ENCODE measurements at places on chromosomes 7 and 10.
A peak's percentile ranks its signal among the peaks of the same experiment; 100 is the strongest.

DNA sequence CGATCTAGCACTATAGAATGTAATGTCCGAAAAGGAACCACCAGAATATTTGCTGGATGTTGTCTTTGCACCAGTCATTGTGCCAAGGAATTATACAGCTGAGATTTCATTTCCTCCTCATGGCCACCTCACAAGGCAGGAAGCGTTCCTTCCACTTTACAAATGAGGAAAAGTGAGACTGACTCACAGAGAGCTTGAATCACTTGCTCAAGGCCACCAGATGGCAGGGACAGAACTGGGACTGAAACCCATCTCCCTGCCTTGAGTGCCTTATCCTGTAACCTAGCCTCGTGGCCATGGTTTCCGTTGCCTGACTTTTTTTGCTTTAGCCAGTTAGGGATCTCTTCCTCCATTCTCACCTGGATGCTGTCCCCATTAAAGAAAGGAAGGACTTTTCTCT, 44.7 kb upstream of the PDZD8 start:
- no peak for DNase-seq

DNA sequence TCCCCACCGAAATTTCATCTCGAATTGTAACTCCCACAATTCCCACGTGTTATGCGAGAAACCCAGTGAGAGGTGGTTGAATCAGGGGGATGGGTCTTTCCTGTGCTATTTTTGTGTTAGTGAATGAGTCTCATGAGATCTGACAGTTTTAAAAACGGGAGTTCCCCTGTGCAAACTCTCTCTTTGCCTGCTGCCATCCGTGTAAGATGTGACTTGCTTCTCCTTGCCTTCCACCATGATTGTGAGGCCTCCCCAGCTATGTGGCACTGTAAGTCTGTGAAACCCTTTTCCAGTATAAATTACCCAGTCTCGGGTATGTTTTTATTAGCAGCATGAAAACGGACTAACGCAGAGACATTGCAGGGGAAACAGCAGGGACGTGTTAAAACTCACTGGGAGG, 5.3 kb upstream of the OLAH start:
- DNase-seq, result no peak

DNA sequence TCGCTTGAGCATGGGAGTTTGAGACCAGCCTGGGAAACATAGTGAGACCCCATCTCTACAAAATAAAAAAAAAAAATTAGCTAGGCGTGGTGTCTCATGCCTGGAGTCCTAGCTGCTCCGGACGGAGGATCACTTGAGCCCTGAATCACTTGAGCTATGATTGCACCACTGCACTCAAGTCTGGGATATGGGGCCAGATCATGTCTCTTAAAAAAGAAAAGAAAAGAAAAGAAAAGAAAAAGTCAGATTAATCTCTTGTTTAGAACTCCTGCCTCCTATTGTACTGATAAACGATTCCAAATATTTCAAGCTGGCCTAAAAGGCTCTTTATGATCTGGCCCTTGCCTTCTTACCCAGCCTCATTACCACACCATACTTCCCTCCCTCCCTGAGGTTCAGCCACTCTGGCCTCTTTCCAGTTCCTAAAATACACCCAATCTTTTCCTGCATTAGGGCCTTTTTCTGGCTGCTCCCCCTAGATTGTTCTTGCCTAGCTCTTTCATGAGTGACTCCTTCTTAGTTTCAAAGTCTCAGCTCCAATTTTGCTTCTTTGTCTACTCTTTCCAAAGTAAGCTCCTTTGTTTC, 41.7 kb downstream of the VCL start:
- no peak for DNase-seq

DNA sequence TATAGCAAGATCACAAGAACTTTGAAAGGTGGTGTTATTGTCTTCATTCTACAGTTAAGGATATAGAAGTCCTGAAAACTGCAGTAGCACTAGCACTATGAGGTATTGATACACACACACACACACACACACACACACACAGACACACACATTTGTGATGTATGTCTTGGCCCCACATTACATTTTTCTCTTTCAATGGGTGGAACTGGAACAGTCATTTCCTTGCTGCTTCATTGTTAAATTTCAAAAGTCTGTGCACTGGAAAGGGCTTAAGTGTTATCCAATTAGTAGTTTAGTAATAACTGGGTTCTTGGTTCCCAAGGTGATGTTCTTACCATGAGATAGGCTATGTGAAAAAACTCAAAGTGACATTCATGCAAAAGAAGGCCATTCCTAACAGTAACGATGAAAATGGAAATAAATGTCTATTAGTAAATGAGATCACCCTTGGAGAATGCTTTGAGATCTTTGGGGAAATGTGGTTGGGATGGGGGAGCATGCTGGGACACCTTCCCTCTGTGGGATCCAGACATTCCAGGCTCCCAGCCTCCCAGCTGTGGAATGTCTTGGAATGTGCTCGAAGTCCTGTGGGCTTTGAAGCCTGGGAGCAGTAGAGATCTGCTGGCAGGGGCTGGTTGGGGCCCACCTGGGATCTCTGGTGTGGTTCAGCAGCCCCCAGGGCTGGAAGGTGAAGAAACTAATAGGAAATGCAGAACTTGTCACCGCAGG, 37.4 kb upstream of the CALD1 start:
- no peak for DNase-seq

GRCh38 chr10:123549761-123550454, 116.2 kb upstream of the GPR26 start:
- no peak for DNase-seq

DNA sequence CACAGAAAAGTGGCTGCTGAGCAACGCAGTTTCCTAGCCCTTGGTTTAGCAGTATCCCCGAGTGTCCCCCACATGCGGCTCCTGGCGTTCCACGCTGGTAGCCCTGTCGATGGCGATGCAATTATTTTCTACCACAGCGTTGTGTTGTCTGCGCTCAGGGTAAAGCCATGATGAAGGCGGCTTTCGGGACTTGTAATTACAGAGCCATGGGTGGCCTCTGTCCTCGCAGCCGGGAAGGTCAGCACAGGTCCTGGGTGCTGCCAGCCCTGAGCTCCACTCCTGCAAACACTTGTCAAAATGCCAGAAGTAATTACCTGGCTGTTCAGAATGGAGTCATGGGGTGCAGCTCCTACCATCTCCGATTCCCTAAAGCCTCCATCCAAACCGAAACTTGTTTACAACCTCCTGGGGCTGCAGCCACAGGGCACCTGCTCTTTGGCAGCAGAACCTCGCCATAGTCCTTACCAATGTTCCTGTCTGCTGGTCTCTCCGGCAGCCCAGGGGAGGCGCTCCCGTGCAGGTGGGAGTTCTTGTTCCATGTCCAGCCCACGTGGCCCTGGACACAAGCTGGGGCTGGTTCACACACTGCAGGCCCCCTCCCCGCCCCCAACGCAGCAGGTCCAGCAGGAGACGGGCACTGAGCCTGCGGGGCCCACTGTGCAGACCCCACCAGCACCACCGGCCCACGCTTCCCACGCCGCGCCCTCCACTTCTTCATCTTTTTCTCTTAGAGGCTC, 512.6 kb downstream of the PTPRN2 start:
- DNase-seq, result no peak

DNA sequence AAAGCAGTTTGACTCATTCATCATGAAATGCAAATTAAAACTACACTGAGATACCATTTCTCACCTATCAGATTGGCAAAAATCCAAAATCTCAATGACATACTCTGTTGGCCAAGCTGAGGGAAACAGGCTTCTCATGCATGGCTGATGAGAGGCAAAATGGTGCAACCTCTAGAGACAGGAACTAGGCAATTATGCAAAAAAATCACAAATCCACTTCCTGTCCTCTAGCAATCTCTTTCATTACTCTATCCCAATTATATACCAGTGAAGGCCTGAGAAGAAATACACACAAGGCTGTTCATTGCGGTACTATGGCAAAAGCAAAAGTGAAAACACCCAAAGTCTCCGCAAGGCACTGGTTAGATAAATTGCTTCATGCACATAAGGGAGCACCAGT, 25.9 kb upstream of the PTPRN2 start:
- DNase-seq, result no peak

DNA sequence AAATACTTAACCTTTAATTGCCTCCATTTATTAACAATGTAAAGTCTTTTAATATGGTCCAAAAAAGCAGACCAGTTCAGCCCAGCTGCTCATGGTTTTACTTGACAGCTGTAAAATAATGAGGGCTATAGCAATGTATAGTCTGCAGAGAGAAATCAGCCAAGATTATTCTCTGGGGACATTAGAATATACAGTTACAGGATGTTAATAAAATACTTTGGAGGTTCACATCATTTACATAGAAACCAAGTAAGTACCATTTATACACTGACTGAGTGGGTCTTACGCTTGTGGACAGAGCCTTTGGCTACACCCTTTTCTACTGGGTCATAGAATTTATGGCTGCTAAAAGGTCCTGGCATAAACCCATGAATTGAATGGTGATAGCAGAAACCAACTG, 340.7 kb upstream of the CELF2 start:
- no peak for DNase-seq

DNA sequence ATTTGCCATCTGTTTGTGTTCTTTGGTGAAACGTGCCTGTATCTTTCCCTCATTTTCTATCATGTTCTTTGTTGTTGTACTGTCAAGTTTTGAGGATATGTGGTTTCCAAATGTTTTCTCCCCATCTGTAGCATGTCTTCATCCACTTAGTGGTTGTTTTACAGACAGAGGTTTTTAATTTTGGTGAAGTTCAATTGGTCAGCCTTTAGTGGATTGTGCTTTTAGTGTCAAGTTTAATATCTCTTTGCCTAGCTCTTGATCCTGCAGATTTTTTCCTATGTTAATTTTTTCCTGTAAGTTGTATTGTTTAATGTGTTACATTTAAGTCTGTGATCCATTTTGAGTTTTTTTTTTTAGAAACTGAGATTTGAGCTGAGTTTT, 95.9 kb downstream of the ANKRD61 start:
- no peak for DNase-seq

DNA sequence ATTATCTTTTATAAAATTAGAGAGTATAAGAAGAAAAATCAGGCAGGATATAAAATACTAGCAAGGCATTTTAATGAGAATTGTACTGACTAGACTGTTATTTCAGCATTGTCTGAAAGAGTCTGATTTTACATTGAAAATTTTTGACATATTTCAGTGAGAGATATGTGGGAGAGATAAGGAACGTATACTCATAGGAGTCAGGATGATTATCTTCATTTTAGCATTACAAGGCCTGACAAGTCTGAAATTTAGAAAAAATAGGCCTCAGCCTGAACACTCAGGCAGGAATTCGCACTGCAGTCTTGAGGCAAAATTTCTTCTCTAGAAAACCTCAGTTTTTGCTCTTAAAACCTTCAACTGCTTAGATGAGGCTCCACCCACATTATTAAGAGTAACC, 386.0 kb downstream of the HGF start:
- no peak for DNase-seq

DNA sequence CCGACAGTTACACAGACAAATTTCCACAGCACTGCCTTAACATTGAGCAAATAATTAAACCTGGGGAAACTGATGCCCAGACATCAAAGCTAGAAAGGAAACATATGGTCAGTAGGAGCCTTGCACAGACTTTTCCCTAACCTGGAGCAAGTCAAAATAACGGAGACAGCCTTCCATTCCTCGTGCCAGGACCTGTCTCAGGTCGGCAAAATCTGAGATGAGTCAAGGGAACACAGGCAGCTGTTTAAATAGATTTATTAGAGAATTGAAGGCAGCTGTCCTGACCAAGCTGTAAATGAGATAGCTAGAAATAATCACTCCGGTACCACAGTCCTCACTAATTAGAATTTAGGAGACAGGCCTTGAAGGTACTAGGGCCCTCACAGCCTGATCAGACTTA, 81.2 kb downstream of the RAMP3 start:
- DNase-seq, result no peak

GRCh38 chr7:127189886-127190285, 62.9 kb downstream of the GRM8 start:
- DNase-seq, result no peak

DNA sequence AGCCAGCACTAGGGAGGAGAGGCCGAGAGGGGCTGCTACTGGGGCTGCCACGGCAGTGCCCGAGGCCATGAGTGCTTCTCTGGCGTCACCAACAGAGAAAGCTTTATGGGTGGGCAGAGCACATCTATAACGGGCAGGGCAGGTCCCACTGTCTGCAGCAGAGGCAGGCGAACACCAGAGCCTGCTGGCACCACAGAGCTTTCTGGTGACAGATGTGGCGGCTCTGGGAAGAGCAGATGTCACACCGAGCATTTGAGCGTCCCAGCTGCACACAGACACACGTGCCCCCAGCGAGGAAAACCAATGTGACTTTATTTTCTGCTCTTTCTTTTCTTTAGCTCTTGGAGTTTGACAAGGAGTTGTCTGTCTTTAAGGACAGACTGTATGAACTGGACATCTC, 20.5 kb downstream of the NKX6-2 start:
- no peak for DNase-seq

DNA sequence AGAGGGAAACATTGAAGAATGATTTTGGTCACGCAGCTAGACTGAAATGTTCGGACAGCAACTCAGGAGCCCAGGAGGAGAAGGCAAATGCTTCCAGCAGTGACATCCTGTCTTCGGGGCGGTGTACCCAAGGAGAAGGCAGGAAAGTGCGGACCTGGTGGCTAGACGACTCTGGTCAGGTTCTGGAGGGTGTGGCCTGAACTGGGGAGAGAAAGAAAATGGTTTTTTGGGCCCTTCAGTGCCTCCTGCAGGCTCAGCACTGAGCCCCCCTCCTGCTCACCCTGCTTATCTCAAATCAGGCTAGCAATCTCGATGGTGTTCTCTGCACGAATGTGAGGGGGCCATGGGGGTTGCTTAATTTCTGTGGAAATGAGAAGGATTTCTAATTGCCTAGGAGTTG, 26.7 kb upstream of the TARP start:
- peak; percentile 73 for DNase-seq

DNA sequence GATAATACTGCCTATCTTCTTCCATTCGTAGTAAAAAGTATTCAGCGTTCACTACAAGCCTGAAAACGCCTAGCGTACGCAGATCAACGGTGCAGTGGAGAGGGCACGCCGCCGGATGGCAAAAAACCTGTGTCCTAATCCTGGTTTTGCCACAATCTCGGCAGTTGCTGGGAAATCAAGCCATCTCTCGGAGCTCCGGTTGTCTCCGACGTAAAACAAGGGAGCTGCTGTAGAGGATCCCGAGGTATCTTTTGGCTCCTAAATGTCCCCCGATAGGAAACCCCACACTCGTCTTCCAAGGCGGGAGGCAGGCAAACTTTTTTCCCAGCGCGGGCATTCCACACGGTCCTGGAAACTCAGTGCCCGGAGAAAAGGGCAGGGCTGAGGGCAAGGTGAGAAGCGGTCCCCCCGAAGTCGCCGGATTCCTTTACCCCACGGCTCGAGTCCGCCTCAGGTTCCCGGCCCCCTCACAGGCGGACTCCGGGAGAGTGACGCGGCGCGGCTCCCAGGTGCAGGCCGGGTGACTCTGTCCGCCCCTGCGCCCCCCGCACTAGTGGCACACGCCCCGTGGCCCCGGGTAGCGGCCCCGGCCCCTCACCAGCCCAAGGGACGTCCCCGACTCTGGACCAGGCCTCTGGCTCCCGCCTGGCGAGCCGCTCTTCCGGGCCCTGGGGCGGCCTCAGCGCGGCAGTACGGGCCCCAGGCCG, 649 bp downstream of the IDE start:
- DNase-seq, result no peak

Measured in NK-92 treated with Interleukin-12 subunit alpha and Interleukin-12 subunit beta, amount 100 ng/mL, for 24 hours (cell line).